ENCODE measurements at places on chromosomes 4 and X.
A peak's percentile ranks its signal among the peaks of the same experiment; 100 is the strongest.

GRCh38 chr4:137740141-137740540 lies 207.8 kb upstream of the PCDH18 start:
- no peak for DNase-seq

DNA sequence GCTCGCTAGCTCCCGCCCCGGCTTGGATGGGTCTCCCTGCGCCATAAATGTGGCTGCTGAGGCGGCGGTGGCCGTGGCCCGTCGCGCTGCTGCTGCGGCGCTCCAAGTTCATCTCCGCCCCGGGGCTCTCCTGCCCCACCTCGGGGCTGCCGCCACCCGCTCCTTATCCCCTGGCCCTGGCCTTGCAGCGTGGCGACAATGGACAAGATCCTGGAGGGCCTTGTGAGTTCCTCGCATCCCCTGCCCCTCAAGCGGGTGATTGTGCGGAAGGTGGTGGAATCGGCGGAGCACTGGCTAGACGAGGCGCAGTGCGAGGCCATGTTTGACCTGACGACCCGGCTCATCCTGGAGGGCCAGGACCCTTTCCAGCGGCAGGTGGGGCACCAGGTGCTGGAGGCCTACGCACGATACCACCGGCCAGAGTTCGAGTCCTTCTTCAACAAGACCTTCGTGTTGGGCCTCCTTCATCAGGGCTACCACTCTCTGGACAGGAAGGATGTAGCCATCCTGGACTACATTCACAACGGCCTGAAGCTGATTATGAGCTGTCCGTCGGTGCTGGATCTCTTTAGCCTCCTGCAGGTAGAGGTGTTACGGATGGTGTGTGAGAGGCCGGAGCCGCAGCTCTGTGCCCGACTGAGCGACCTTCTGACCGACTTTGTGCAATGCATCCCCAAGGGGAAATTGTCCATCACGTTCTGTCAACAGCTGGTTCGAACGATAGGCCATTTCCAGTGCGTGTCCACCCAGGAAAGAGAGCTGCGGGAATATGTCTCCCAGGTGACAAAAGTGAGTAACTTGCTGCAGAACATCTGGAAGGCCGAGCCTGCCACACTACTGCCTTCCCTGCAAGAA lies 763 bp downstream of the USP38 start:
- no peak for DNase-seq

- no peak for DNase-seq
Measured at GRCh38 chr4:10893395-10893794, 208.8 kb upstream of the CLNK start.

DNA sequence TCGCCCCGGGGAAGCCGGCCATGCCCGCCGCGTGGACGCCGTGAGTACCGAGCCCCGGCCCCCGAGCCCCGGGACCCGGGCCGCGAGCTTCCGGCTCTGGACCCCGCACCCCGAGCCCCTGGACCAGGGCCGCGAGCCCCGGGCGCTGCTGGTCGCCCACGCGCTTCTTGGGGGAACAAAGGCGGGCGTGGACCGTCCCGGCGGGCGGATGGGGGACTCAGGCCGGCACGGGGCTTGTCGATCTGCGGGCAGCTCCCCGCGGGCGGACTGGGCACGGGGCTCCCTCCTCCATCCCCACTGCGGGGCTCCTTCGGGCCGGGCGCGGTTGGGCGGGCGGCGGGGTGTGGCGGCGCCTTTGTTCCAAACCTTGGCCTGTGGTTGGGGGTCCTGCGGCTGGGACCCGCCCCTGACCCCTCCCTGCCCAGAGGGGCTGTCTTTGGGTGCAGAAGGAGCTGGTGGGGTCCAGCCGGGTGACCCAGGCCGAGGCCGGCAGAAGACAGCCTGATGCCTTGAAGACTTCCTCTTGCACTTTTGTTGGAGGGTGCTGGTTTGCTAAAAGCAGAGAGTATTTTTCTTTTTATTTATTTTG lies 25.2 kb upstream of the ADD1 start:
- DNase-seq: peak; percentile 38

- no peak for DNase-seq
Measured at GRCh38 chrX:43345166-43345565, 310.9 kb upstream of the MAOA start.

- DNase-seq: no peak
Measured at GRCh38 chrX:9957743-9958142, 9.4 kb upstream of the CLDN34 start.

GRCh38 chrX:20361081-20361889 lies 94.6 kb upstream of the RPS6KA3 start:
- peak; percentile 38 for DNase-seq

DNA sequence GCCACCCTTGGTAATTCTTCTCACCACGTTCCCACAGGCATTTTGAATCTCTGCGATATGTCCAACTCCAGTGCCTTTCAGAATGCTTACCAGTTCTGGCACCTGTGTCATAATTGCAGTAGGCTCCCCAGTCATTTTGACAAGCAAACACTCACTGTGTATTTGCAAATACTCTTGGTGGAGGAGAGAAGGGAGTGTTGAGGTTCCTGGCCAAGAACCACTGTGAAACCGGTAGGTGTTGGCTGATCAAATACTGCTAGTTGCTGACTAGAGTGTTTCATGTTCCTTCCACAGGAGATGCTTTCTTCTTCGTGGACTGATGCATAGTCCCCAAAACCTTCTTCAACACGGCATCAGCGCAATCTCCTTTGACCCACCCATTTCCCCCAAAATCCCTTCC lies 16.0 kb upstream of the NLGN4X start:
- no peak for DNase-seq

GRCh38 chr4:6480534-6481088 lies 8.2 kb upstream of the PPP2R2C start:
- DNase-seq: no peak

DNA sequence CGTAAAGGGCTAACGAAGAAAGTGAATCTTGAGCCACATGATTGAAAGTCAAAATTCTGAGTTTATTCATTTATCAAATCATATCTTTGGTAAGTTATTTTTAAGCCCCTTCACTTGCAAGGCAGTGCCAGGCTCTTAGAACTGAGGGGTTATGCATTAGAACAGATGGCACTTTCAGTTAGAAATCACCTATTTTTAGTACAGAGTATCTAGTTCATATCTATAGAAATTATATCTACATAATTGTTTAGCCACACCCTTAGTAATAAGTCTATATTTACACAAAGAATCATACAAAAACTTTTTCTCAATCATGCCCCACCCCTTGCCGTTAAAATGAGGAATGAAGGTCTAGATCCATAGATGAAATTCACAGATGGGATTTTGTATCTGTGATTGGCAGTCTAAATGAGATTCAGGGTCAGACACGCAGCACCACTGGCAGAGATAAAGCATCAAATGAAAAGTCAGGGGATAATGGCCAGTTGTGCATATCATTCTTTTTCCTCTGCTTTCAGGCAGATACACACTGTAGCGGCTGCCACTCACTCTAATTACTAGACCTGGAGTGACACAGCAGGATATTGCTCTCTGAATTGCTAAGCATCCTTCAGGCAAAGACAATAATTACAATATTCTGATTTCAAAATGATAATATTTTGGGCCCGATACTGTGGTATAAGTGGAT lies 440.5 kb downstream of the MAPK10 start:
- no peak for DNase-seq

GRCh38 chrX:37613933-37614332 lies 42.5 kb downstream of the LANCL3 start:
- DNase-seq: no peak
